HepG2 (cell line): ENCODE measurements at places on chromosomes 2 and 18. TPM values are rescaled to one million over a fixed set of nuclear protein-coding genes. Genes with fewer than 3 reads are reported as not detected.

DNA sequence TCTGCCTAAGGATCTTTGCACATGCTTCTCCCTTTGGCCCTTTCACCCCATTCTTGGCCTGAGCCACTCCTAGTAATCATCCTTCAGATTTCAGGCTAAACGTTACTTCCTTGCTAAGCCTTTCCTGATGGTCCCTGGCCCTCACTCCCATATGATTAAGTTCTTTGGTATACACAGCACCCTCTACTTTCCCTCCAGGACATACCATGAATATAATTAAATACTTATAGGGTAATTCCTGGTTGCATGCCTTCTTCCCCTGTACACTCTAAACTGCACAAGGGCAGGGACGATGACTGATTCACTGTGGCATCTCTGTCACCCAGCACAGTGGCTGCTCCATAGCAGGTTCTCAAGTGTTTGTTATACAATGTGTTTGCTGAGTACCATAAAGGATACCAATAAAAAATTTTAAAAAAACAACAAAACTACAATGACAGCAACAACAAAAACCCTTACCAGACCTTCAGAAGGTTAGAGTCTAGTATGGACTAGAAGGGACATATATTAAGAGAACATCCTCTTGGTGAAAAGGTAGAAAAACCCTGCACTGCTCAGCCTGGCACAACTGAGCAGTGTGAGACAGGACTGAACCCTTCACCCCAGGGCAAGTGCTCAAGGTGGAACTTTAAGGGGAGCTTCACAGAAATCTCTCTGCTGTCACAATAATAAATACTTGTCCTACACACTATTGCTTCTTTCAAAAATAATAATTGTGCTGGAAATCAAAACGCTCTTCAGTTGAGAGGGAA lies 76.2 kb downstream of the AAK1 start:
- no peak for DNase-seq

Gene CCDC102B
- 2.3 TPM in 2 replicates for polyA plus RNA-seq

DNA sequence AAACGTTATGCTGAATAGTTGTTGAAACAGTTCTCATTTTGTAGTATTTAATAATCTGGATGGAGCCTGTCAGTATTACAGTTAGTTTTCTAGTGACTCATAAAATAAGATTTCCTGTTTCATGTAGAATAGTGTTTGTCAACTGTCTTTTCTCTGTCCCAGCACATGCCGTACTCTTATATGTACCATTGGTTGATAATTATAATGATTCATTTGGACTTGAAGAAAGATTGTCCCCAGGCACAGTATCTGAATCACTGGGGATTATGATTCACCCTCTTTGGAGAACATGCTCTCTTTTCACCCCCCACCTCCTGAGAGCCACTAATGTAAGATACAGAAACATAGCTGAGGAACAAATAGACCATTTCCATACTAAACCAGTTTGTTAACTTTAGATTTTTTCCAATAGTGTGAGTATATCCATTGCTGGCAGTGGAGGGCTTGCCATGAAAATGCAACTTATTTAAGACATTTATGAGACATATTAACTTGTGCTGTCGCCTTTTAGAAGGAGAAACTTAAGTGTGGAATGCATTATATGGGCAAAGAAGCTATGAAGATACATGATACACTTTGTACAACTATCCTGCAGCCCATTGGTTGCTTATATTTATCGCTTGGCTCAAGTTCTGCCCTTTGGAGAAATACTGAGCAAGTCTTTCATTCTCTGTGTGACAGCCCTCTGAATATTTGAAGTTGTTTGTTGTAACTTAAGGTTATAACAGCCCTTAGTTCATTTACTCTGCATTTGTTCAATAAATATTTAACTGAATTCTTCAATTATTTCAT lies 12.4 kb downstream of the COPS8 start:
- DNase-seq, result no peak

Gene UGT1A5
- not detected in 2 replicates for polyA plus RNA-seq

Gene FTCDNL1
- 0.65 and 0.98 TPM in 2 replicates for polyA plus RNA-seq

- peak; percentile 100 for DNase-seq
Measured at GRCh38 chr2:170715062-170715931, at the start of gene SP5. TSS of gene SP5 (plus strand) at chr2:170715337. CDS start at chr2:170715513, 176 bp downstream.
